Aortic smooth muscle cell (primary cell): ENCODE measurements at places on chromosomes 11 and 22. TPM values are rescaled to one million over a fixed set of nuclear protein-coding genes. Genes with fewer than 3 reads are reported as not detected.

ASRGL1 gene
- total RNA-seq = 1.3 and 1.5 TPM in 2 replicates

PANX3 gene
- not detected in 2 replicates for total RNA-seq

WNT7B gene
- total RNA-seq = not detected in 2 replicates

FZD4 gene
- 42.4 and 72.1 TPM in 2 replicates for total RNA-seq

C22orf31 gene
- not detected in 2 replicates for total RNA-seq

GAL gene
- 0.19 TPM in 1 of 2 replicates, not detected in the other for total RNA-seq

C11orf65 gene
- 0.62 and 1.2 TPM in 2 replicates for total RNA-seq

CCND1 gene
- 703 and 940 TPM in 2 replicates for total RNA-seq

CFAP300 gene
- total RNA-seq = 7.7 and 7.8 TPM in 2 replicates

RTN4R gene
- total RNA-seq = 0.12 and 0.13 TPM in 2 replicates

CALCA gene
- not detected in 2 replicates for total RNA-seq

POTEH gene
- not detected in 2 replicates for total RNA-seq

KLHL35 gene
- total RNA-seq = 3.9 and 4.5 TPM in 2 replicates

C1QTNF5 gene
- 22.6 and 35.6 TPM in 2 replicates for total RNA-seq

OLFML1 gene
- 14.7 and 15.2 TPM in 2 replicates for total RNA-seq
